Astrocyte (in vitro differentiated cells and primary cell): ENCODE measurements at places on chromosomes 5 and 9. TPM values are rescaled to one million over a fixed set of nuclear protein-coding genes. Genes with fewer than 3 reads are reported as not detected.

- DNase-seq: no peak
- no peak overlapping the region for H3K4me3 ChIP-seq
- H3K4me1 ChIP-seq: no peaks in the 10 kb centered on the region
- no peak overlapping the region for H3K27ac ChIP-seq
- H3K27me3 ChIP-seq: no peaks in the 10 kb centered on the region
Measured at GRCh38 chr5:6026766-6027406, 351.5 kb downstream of the MED10 start.

DNA sequence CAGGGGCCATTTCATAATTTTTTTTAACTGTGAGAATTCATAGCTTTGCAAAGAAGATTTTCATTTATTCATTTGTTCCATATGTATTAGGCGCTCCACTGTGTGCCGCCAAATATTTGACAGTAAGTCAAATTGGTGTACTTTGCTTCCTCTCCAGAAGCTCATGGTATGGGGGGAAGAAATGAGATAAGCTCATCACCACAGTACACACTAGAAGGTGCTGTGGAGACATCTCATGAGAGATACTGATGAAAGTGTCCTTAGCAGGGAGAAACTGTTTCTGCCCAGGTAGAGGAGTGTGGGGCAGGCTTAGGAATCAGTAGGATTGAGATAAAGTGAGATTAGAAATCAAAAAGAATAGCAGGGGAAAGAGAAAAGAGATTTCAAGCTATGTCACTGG lies 136.2 kb downstream of the CDH6 start:
- no peaks in the 10 kb centered on the region for H3K4me1 ChIP-seq
- H3K27ac ChIP-seq: no peak overlapping the region
- no peak overlapping the region for H3K4me3 ChIP-seq
- H3K27me3 ChIP-seq: no peaks in the 10 kb centered on the region
- no peak for DNase-seq

DNA sequence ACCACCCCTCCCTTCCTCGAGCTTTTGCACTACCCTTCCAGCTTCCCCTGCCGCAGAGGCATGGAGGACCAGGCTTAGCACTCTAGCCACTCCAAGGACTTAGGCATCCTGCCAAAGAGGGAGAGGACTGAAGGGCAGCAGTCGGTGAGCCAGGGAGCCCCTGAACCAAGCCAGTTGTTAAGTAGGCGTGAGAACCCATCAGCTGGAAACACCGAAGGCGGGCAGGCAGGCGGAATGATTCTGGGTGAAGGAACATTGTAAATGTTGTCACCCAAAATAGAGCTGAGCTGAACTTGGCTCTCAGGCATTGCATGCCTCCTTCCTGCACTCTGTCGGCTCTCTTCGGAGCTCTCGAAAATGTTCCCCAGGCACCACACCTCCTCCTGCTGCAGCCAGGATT lies 42.8 kb downstream of the NRG2 start:
- H3K4me1 ChIP-seq: no peaks in the 10 kb centered on the region
- no peak overlapping the region for H3K4me3 ChIP-seq
- H3K27me3 ChIP-seq: peaks cover 36% of the 10 kb centered on the region
- DNase-seq: no peak

Gene SPINK6
- total RNA-seq: not detected in 2 replicates

Gene SH3TC2
- 2.6 and 3.1 TPM in 2 replicates for total RNA-seq

Gene IL5
- total RNA-seq: not detected in 2 replicates
